Caki2 (cell line): ENCODE measurements at places on chromosomes 3 and 15. TPM values are rescaled to one million over a fixed set of nuclear protein-coding genes. Genes with fewer than 3 reads are reported as not detected.

DNA sequence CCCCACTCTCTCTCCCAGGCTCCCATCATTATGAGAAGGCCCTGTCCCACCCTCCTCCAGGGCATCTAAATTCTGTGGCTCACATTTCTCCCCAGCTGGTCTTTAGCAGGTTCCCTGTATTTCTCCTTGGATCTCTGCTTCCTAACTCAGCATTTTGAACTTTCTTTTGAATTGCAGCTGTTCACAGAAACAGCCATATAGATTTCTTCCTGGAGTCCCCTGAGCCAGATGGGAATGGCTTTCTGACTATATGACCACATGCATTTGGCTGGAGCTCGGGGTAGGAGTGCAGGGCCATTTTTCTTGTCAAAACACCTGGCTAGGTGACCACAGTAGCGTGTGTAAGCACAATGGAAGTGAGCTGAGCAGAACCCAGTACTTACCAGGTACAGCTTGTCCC is 22.0 kb downstream of the RBP2 start:
- no peak for DNase-seq

DNA sequence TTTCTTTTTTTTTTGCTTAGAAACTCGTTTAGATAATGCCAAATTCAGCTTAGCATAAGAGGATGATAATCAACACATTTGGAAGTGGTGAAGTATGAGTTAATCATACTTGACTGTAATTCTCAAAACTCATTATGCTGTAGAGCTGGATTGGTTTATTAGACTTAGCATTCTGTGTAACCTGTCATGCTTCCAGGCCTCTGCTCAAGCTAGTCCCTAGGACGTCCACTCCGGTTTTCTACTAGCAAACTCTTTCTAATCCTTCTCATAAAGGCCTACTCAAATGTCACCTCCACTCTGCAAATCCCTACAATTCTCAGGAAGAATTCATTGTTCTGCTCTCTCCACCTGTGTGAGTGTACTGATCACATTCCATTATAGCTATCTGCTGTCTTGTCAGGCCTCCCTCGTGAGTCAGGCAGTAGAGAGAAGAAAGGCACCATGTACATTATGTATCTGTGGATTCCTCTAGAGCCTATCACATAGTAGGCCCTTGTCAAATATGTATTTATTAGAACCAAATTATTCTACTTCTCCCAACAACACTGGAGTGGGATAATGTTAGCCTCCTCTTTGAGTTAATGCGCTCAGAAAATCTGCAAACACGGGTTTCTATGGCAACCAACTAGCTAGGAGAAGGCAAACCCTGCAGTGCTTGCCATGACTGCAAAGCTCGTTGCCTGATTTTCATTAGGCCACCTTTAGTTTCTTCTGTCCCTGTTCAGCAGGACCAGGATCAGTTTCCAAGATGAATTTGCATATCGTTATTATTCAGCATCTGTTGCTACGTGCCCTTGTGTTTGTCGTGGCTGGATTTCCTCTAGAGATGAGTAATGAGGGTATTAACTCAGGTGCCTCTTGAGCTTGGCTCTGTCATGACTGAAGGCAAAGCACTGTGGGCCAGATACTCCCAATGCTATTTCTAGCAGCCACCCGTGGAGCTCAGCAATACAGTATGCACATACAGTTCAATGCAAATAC is 30.7 kb downstream of the ATP13A5 start:
- no peak for DNase-seq

The ADAMTSL3 gene
- 0.43 and 4.5 TPM in 2 replicates for total RNA-seq

The GUCA1C gene
- not detected in 2 replicates for total RNA-seq

The PLA2G4E gene
- total RNA-seq: not detected in 2 replicates

The EXOG gene
- total RNA-seq: 2.2 and 3.6 TPM in 2 replicates

GRCh38 chr3:112074616-112075497 is 11.3 kb upstream of the C3orf52 start:
- DNase-seq: peak; percentile 94

The STRIT1 gene
- not detected in 2 replicates for total RNA-seq

DNA sequence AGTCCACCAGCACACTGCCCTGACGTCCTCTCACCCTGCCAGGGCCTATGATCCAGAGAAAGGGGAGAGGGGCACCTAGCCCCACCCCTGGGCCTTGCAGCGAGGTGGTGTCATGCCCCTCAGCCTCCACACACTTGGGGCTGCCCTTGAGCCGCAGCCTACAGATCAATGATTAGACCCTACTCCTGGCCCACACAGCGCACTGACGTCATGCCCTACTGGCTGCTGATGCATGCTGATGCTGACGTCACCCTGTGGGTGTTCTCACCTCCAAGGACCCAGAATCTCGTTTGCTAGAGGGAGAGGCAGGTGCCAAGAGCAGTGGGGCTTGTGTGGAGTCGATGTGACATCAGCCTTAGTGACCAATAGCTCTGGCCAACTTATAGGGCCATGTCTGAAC is 18.0 kb downstream of the ARL14 start:
- DNase-seq: no peak

The GOLGA8M gene
- 0.74 TPM in 1 of 2 replicates, not detected in the other for total RNA-seq

- DNase-seq: no peak
Observed at GRCh38 chr3:135621184-135621920, 344.2 kb upstream of the PPP2R3A start.

DNA sequence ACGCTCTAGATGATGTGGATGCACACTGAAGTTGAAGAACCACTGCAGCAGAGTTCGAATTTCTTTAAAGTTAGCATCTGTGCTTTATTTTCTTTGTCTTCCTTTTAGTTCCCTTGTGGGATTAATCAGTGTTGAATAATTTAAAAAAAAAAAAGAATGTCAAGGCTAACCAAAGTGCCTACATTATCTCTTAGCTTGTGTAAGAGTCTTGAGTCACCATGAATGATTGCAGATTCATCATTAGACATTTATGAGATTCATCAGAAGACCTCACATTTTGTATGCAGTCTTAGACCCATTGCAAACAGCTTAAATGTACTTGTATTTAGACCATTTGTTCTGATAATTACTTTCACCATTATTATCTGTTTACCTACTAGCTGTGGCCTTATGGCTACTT is 182.2 kb downstream of the FNDC3B start:
- peak; percentile 42 for DNase-seq

DNA sequence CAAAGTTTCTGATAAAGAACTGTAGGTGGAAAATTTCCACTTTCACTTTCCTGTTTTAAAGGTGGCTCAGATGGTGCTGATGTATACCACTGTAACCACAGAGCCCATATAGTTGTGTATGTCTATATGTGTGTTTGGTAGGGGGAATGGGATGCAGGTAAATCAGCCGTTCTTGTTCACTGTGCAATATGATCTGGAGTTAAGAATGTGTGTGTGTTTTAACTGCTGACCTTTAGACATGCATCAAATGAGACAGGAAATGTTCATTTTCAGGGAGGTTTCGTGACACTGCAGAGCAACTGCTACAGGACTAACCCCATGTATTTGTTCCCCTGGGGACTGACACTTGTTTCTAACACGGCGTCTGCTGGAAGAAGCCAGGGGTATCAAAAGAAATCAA is 180.5 kb downstream of the TAFA4 start:
- DNase-seq: no peak

- no peak for DNase-seq
Observed at GRCh38 chr3:54831112-54831511, 96.7 kb downstream of the LRTM1 start.

The NR1I2 gene
- not detected in 2 replicates for total RNA-seq

DNA sequence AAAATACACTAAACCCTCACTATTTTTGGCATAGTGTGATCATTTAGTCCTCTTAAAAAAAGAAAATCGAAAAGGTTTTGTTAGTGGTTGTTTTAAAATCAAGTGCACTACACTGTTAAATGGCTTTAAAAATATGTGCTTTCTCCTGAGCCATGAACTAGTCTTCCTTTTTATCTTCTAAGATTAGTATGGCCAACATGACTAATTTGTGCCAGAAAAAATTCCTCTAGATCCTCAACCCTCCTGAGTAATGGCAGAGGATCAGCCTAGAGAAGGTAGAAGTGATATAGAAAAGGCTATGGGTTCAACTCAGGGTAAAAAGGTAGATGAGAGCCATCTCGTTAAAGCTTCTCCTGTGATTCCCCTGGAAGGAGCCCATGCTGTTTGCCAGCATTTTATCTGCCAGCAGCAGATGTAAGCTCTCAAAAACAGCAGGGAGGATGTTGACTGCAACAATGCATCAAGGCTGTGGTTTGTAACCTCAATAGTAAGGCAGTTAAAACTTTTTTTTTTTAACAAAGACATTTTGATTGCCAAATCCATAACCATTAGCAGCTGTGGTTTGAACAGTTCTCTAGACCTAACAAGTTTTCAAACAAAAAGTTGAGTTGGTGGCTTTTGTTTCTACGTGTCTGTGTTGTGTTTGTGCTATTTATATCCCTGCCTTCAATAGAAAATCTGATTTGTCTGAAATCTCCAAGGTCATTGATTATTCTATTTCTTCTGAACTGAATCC is 30.2 kb upstream of the ZNF609 start:
- no peak for DNase-seq

The RLBP1 gene
- total RNA-seq: not detected in 2 replicates

The CSPG4 gene
- 0.03 and 0.20 TPM in 2 replicates for total RNA-seq

DNA sequence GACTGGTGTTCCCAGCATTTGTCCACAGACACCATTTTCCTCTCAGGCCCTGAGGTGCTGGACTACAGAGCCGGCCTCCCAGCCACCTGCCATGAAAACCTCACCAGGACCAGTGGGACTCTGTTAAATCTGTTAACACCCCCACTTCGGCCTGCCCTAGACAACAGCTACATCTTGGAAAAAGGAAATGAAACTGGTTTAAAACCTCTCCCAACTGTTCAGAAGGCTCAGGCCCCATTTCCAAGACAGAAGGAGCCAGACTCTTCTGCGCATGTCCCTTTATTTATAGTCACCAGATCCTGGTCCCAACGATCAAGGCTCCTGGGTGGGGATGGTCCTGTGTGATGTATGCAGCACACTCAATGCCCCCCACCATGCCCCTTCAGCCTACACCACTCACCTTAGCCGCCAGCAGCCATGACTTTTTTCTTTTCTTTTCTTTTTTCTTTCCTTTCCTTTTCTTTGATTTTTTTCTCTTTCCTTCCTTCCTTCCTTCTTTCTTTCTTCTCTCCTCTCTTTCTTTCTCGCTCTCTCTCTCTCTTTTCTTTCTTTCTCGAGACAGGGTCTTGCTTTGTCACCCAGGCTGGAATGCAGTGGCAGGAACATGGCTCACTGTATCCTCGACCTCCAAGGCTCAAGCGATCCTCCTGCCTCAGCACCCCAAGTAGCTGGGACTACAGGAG is 25.5 kb upstream of the FLNB start:
- no peak for DNase-seq

DNA sequence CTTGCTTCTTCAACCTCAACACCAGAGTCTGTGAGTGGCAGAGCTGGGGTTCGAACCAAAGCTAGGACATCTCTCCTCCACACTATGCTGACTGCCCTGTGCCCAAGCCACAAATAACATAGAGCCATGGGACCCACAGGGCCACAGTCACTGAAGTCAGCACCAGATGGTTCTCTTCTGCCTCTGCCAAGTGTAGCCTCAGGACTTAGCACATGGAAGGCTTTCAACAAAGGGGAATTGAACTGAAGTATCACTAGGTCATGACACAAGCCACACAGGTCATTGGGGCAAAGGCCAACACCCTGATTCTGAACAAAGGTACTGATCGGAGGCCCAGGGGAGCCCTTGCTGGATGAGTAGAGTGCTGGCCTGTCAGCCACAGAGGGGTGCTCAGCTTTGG is 83.6 kb downstream of the BDH1 start:
- DNase-seq: no peak

The CYP8B1 gene
- not detected in 2 replicates for total RNA-seq

- DNase-seq: no peak
Observed at GRCh38 chr15:86101818-86102217, 22.1 kb downstream of the AGBL1 start.

GRCh38 chr15:54559405-54560069 is 581.3 kb downstream of the UNC13C start:
- DNase-seq: no peak
